ENCODE measurements at places on chromosomes 6 and 20.

- DNase-seq, result no peak
Measured at GRCh38 chr6:88499845-88500699, 333.9 kb upstream of the CNR1 start.

DNA sequence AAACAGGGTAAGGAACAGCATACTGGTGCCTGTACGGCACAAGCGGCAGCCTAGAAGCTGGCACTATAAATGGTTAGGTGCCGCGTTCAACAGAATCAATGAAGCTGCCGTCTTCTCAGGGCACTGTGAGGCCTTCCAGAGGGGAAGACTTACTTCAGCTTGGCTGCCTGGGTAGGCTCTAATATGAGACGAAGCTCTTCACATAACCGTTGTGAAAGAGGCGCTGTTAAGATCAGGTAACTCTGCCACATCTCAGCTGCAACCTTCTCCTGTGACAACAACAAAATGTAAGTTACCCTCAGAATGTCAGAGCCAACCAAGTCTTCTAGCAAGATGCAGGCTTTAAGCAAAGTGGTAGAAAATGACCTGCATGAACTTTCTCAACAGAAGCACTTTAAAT is 12.0 kb upstream of the LYRM2 start:
- no peak for DNase-seq

DNA sequence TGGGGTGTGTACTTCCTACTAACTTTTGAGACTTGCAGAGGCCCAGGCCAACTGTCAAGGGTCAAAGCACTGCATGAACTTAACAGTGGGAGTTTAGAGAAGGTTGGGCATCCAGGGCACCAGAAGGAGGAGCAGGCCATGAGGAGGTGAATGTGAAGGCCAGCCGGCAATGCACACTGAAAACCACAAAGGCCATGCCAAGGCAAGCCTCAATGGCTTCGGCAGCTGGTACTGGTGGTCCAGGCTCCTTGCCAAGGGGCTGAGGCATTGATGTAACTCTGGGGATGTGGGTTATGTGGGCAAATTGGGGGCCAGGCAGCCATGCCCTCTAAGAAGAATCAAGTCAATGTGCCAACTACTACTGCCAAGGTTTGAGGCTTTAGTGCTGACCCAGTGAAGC is 222.4 kb downstream of the UNC5CL start:
- DNase-seq, result no peak

- DNase-seq, result no peak
Measured at GRCh38 chr20:62236200-62236599, 2.1 kb upstream of the OSBPL2 start.

- DNase-seq, result no peak
Measured at GRCh38 chr20:58148891-58149290, 79.6 kb downstream of the ANKRD60 start.

DNA sequence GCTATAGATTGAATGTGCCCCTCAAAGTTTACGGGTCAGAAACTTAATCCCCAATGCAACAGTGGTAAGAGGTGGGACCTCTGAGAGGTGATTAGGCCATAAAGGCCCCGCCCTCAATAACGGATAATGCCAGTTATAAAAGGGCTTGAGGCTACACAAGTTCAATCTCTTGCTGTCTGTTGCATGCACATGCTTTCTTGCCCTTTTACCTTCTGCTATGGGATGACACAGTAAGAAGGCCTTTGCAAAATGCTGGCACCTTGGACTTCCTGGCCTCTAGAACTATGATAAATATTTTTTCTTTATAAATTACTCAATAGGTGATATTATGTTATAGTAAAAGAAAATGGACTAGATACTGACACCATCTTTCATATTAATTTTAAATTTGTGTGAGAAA is 806.1 kb downstream of the TENT5A start:
- DNase-seq, result no peak

GRCh38 chr20:48773837-48774418 is 53.9 kb downstream of the PREX1 start:
- DNase-seq, result no peak

DNA sequence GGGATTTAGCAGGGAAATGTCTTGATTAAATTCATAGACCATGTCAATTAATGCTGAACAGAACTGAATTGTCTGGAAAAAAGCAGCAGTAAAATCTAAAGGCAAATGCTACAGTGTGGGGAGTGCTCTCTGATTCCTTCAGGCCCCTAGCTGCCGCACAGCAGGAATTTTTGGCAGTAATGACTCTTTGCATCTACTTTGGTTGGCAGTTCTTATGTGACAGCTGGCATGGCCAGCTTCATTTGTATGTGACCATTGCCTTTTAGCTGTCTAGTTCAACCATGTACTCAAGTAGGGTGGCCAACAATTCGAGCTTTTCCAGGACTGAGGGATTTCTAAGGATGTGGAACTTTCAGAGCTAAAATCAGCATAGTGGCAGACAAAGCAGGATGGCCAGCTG is 499.1 kb upstream of the MAN1A1 start:
- no peak for DNase-seq

DNA sequence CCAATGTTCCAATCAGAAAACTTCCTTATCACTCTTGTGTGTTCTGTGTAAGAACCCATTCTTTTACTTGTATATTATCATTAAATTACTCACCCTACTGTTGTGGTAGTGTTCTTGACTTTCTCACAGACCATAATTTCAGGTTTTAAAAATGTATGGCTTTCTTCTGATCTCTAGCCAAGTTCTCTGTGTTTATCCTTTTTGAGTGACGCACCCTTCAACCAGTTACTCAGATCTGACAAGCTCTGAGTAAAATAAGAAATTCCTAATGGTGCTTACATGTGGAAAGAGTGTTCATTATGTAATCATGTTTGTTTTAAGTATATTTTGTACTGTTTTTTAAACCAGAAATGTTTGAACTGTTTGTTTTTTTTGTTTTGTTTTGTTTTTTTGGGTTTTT is 11.0 kb downstream of the TBPL1 start:
- no peak for DNase-seq

- DNase-seq, result no peak
Measured at GRCh38 chr6:168292826-168293225, 26.8 kb downstream of the DACT2 start.

GRCh38 chr6:39100358-39100757 is 14.6 kb downstream of the SAYSD1 start:
- no peak for DNase-seq

DNA sequence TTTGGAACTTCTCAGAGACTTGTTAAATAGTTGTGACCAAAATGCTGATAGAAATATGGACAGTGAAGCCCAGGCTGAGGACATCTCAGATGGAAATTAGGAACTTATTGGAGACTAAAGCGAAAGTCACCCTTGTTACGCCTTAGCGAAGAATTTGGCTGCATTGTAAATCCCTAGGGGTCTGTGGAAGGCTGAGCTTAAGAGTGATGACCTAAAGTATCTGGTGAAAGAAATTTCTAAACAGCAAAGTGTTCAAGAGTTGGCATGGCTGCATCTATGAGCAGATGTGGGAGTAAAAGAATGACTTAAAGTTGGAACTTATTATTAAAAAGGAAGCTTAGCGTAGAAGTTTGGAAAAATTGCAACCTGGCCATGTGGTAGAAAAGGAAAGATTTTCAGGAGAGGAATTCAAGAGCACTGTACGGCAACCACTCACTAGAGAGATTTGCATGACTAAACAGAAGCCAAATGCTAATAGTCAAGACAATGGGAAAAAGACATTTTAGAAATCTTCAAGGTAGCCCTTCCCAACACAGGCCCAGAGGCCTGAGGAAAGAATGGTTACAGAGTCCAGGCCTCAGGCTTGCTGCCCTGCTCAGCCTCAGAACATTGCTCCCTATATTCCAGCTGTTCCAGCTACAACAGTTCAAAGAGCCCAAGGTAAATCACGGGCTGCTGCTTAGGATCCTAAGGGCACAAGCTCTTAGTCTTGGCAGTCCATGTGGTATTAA is 61.6 kb upstream of the TNFRSF21 start:
- no peak for DNase-seq

DNA sequence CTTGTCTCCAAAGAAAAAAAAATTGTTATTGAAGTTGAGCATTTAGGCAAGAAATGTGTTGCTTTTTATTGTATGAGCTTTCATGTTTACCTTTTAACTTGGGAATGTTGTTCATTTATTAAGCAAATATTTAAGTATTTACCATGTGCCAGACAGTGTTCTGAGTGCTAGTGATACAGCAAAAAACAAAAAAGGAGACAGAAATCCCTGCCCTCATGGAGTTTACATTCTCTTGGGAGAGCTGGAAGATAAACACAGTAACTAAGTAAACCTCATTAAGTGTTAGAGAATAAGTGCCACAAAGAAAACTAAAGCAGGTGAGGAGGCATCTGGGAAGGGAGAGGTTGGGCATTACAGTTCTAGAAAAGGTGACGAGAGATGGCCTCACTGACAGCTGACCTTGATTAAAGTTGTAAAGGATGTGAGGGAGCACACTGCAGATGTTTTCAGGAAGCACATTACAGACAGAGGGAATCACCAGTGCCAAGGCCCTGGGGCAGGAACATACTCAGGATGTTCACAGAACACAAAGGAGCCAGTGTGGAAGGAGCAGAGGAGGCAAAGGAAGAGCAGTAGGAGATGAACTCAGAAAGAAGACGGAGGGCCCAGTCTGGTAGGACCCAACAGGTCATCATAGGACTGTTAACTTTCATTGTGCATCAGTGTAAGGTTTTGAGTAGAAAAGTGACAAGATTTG is 33.5 kb downstream of the XRN2 start:
- no peak for DNase-seq

- DNase-seq, result no peak
Measured at GRCh38 chr6:117018771-117019170, 141.7 kb downstream of the RFX6 start.

DNA sequence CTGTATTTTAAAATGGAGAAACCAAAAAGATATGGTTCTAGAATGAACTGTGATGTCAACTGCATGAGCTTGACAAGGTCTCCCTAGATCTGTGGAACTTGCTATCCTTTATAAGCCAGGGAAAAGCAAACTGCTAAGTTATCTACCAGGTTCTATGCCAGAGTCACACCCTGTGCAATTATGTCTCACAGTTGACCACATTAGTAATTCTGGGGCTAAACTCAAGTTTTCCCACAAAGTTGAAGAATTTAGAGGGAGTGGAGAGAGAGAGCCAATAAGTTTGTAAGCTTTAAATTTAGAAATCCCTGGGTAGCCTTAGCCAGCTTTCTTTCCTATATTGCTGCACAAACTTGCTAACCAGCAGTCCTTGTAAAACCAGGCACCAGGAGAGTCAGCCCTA is 407.0 kb upstream of the SASH1 start:
- no peak for DNase-seq

DNA sequence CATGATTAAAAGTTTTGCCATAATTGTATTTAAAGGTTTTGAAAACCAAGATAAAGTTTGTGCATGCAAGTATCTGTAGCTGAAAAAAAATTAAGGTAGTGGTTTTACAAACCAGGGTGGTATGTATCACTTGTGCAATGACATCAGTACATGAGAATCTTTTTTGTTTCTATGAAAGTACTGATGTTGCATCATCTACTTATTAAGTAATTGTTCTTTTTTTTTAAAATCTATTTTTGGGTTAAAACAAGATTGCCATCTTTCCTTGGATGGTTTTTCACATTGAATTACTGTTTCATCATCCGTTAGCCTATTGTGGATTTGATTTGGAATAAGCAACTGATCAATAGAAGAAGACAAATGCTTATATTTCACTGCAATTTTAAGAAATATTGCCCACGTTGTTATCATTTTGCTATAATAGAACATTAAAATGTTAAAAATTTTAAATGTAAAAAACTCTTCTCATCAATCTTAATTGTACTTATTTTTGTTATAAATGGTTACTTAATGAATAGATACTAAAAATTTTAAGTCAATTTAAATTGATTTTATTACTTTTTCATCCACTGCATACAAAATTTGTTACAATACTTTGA is 39.8 kb upstream of the TAGAP start:
- DNase-seq, result no peak

DNA sequence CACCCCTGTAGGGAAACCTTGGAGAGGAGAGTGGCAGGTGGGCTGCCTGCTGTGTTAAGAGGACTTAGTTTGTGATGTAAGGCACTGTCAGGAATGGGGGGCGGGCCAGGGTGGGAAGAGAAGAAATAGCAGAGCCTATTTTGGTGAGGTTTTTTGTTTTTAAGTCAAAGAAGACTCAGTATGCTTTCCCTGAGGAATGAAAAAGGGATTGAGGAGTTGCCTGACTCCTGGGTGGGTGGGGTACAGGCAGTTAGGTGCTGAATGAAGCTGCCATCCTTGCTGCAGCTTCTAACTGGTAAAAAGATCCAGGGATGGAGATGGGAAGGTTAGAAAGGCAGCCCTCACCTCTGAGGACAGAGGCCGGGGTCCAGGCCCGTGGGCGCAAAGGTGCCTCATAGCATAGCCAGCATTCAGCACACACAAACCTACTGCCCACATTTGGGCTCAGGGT is 37.9 kb downstream of the PLCG1 start:
- DNase-seq, result no peak

DNA sequence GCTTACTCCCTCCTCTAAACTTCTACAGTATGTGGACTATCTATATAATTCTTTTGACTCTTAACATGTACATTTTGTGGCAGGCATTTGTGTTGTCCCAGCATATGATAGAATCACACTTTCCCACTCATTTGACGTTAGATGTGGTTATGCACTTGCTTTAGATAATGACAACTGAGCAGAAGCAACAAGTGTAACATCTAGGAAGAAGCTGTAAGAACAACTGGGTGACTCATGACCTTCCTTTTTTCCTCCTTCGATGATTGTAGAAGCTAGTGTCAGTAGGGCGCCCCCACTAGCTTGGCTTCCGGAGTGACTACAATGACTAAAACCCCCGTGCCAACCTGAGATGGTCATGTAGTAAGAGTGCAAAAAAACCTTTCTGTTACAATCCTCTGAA is 74.6 kb upstream of the CEP85L start:
- DNase-seq, result no peak

- DNase-seq, result no peak
Measured at GRCh38 chr6:149419696-149420404, 19.8 kb downstream of the SUMO4 start.

- no peak for DNase-seq
Measured at GRCh38 chr20:36402708-36403107, 96.6 kb downstream of the DLGAP4 start.

DNA sequence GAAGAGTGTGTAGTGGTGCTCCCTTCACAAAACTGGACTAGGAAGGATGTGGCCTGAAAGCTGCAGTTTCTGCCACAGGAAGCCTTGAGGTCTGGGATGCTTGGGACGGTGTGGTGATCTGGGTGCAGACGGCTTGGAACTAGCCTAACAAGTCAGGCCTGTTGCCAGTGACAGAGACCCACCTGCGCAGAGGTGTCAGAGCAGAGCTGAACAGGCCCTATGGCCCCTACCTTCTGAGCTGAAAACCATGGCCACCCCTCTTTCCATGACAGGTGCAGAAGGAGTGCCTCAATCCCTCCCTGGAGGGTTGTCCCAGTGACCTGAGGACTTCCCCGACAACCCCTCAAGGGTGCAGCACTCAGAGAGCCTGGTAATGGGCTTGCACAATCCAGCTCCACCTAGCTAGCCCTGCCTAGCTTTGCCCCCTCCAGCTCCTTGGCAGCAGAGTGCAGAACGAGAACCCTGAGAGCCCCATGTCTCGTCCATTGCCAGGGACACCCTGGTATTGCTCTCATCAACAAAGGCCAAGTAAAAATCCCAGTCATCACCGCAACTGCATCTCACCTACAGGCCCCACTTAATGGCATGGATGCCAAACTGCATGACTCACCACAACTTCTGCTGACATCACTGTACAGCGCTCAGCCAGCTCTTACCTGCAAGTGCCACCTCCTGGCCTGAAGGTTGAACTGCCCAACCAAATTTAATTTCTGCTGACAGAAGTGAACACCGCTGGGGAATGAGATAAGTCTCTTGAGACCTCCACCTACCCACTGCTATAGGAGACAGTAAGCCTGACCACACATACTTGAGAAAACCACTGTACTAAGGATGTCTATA is 563.1 kb downstream of the TFAP2A start:
- no peak for DNase-seq

GRCh38 chr6:29563435-29563965 is 4.0 kb upstream of the UBD start:
- no peak for DNase-seq

Data from KG1 (cell line).